ENCODE measurements at places on chromosomes 7 and 10. TPM values are rescaled to one million over a fixed set of nuclear protein-coding genes. Genes with fewer than 3 reads are reported as not detected.

- DNase-seq = no peak
Measured at GRCh38 chr7:52473756-52474155, 561.7 kb upstream of the POM121L12 start.

TMEM213 gene
- total RNA-seq = not detected

ETV1 gene
- 5.1 TPM for total RNA-seq

DNA sequence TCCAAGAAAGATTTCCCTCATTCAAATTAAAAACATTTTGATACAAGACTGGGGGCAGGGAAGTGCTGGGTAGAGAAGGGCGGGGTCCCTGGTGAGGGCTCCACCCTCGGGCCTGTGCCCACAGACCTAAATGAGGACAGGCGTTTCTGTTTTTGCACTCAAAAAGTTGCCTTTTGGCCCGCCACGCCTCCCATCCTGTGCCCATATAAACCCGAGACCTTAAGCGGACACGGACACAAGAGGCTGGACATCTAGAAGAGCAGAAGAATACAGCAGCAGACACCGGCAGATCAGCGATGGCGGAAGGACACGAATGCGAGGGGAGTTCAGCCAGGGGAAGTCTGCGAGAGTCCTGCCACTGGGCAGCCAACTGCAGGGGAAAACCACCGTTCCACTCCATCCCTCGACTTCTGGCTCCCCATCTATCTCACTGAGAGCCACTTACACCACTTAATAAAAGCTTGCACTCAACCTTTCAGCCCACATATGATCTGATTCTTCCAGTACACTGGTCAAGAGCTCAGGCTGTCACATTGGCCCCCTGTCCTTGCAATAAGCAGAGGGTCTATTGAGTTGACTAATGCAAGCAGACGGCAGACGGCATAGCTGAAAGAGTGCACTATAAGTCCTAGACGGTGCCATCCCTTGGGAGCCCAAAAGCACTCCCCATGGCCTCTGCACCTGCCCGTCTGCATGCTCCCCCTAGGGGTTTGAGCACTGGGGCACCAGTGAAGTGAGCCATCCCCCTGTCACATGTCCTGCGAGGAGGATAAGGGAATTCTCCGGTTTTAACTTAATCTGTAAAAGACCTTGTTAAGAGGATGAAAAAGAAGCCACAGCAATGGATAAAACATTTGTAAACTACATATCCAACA is 181.8 kb upstream of the PRSS1 start:
- DNase-seq = no peak

- DNase-seq = no peak
Measured at GRCh38 chr10:102814873-102815661, 22.1 kb downstream of the CYP17A1 start.

GRCh38 chr7:81725003-81725811 is 44.6 kb downstream of the HGF start:
- no peak for DNase-seq

ZC3HAV1L gene
- total RNA-seq = 15.8 TPM

GRCh38 chr7:135200821-135201331 is 10.4 kb downstream of the WDR91 start:
- DNase-seq = no peak

DNA sequence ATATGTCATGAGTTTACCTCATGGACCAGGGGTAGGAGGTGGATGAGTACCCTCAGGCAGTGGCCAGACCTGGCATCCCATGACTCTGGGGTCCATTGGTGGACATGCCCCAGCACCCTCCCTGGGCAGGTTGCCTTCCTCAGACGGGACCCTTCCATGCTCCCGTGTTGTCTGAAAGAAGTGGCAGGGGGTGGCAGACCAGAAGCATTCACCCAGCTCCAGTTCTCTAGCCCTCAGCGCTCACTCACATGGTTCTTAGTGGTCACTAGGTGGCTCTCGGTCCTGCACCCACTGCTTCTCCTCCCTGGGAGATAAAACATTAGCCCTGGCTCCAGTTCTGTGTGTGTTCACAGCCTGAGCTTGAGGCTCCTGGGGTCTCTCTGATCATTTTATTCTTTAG is 6.0 kb downstream of the RBP3 start:
- DNase-seq = no peak

- DNase-seq = no peak
Measured at GRCh38 chr10:100985336-100985735, 2.0 kb downstream of the MRPL43 start.

BICC1 gene
- total RNA-seq = 150 TPM

DNA sequence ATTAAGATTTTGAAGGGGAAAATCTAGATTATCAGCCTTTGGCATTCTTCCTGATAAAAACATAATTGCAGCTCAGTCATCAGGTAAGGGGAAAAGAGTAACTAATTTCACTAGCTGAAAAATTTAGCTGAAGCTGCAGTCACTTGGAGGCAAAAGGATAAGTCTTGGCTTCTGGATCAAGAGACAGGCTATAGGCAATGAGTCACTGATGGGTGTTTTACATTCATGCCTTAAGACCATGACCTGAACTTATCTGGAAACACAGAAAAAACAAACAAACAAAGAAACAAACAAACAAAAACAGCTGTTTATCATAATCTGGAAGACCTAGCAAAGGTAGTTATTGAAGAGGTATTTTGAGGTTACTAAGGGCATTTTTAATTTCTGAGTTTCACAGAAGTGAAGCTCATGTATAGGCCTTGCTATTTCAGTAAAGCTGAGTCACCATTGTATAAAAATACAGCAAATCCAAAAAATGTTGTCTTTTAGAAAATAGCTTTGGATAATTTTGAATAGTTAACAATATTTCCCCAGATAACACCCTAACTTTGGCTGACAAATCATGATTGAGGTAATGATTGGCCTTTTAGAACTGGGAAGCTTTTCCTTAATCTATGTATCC is 40.3 kb downstream of the ZNF22 start:
- no peak for DNase-seq

GRCh38 chr10:4046712-4047354 is 261.8 kb upstream of the KLF6 start:
- no peak for DNase-seq

- DNase-seq = no peak
Measured at GRCh38 chr7:25208525-25209221, 19.6 kb downstream of the NPVF start.

GRCh38 chr7:90320418-90320800 is 695 bp downstream of the FAM237B start:
- no peak for DNase-seq

OSBPL3 gene
- 24.5 TPM for total RNA-seq

MKI67 gene
- total RNA-seq = 44.9 TPM

DNA sequence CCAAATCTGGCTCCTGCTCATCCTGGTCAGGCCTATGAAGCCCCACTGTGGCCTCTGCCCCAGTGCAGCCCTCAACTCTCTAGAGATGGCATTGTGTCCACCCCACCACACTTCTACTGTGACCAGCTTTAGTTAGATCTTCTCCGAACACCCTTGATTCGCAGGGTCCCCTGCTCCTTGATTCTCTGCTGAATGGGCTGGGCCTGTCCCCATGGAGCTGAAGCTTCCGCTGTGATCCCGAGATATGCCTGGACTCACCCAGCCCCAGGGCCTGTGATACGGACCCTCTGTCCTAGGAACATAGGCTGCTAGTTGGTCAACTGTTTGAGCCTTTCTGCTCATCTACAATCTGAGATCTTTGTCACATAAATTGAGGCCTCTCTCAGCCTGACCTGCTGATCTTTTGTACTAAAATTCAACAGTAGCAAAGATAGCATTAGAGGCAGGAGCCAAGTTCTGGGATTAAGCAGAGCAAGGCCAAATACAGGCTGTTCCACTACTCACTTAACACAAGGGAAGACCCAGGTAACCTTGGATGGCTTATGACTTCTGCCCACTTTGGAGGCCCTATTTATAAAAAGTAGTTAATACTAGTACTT is 6.5 kb upstream of the PPIF start:
- no peak for DNase-seq

DNA sequence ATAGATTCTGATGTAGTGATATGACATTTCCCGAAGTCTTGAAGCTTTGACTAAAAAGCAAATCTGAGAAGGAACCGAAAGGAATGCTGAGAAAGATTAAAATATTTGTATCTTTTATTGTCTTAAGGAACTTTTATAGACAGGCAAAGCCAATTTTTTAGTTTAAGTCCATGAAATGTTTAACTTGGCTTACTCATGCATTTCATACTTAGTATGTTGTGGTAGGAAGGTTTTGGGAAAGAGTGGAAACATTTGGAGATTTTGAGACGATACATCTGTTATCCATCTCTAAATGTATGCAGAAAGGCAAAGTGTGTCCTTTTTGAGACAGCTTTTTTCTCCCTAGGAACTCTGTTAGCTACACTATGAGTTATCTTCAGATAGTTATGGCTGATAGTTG is 10.1 kb downstream of the TBC1D12 start:
- DNase-seq = no peak

PRKAR2B gene
- total RNA-seq = 4.1 TPM

TMEM225B gene
- 0.43 TPM for total RNA-seq

DNA sequence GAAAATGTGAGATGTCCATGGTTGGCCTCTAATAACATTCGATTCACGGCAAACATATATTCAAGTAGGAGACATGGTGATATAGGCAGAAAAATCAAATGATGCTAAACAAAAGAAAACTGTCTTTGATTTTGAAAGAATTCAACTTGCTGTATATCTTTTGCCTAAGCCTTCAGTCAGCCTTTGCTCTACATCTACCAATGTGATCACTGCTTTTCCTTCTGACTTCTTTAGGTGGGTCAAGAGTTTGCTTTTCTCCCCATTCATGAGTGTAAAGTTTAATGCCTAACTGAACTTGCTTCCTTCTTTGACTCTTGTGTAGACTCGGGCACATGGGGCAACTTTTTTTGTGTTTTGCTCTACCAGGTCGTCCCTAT is 417 bp upstream of the HIF1AN start:
- no peak for DNase-seq

- DNase-seq = no peak
Measured at GRCh38 chr7:95602421-95602820, 6.1 kb upstream of the PDK4 start.

DNA sequence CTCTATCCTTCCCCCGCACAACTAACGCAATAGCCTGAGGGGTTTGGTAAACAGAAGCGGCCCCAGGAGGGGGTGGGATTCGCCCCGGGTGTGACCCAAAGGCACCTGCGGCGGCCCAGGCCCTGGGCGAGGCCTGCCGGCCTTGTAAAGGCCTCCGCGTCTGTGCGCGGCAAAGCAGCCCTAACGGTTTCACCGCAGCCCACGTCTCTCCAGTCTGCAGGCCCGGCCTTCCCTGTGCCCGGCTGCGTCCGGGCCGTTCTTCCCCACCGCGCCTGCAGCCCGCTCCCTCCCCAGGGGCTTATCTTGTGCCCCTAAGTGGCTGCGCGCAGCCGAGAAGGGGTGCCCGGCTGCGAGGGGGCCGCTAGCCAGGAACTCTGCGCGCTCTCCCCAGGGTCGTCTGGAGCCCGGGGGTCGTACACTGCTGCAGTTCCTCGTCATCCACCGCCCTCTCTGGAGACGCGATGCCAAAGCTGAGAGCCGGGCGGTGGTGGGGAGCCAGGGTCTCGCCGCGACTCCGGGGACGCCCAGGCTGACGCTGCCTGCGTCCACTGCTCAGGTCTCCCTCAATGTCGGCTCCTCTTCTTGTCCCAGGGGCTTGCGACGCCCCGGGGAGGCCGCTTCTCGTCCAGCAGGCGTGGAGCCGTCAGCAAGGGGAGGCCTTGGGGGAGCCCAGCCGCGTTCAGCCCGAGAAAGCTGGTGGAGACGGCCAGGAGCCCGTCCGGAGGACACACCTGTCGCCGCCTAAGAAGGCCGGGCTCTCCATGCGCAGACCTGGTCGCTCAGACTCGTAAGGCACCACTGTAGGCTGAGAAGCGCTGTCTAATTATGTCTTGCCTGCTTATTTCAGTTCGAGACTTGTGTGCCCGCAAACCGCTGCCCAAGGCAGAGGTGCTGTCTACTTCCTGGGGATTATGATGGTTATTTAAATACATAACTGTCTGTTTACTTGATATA is 132.3 kb downstream of the SPAG6 start:
- DNase-seq = no peak

DNA sequence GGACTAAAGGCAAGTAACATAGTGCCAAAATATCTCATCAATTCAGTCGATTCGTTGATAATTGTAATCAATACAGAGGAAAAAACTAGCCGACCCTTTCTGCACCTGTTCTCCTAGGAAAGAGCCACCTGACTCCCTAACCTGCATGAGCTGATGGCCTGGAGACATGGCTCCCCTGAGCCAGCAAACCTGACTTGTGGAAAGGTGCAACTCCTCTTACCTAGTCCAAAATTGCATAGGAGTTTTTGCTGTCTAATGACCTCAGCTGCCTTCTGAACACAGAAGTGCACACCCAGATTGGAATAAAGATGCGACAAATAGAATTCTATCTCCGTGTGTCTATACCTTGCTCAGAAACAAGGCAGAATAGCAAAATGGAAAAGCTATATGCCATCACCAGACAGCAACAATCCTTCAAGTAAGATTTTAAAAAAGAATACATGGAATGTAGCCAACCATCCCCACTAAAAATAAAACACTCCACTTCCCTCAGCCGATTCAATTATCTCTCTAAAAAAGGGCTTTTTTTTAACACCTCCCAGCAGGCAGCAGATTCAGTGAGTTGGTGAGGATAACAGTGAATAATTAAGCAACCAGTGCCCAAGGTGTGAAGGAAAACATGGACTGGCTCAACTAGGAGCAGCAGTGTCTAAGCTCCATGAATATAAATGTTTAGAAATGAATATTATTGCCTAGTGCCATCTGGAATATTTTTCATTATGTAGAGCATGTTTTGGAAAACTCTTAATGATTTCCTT is 26.6 kb upstream of the LMTK2 start:
- DNase-seq = no peak

- DNase-seq = no peak
Measured at GRCh38 chr7:140222814-140223213, 46.0 kb upstream of the KDM7A start.

CCDC3 gene
- total RNA-seq = 0.14 TPM

DNA sequence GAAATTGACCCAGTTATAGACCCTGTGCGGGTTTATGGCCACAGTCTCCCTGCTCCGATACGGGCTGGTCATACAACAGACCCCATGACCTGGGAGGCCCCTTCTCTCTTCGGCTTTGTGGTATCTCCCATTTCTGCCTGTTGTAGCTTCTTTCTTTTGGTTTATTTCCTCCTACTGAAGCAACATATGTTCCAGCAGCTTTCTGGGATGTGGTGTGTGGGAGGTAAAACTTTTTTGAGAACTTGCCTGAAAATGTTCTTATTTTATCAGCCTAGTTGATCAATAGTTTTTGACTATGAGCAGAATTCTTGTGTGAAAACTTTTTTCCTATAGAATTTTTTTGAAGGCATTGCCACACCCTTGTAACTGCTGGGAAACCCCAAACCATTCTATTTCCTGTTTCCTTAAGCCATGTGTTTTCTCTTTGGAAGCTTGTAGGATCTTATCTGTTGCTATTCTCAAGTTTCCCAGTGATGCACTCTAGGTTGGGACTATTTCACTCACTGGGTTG is 80.0 kb downstream of the DAGLB start:
- no peak for DNase-seq

All from epithelial cell of proximal tubule (primary cell).